Stimulated activated CD8-positive, alpha-beta memory T cell treated with anti-CD3 and anti-CD28 coated beads, Interleukin-7, amount 100 ng/mL, for 4 hours (primary cell): ENCODE measurements at places on chromosomes 3 and 15.

DNA sequence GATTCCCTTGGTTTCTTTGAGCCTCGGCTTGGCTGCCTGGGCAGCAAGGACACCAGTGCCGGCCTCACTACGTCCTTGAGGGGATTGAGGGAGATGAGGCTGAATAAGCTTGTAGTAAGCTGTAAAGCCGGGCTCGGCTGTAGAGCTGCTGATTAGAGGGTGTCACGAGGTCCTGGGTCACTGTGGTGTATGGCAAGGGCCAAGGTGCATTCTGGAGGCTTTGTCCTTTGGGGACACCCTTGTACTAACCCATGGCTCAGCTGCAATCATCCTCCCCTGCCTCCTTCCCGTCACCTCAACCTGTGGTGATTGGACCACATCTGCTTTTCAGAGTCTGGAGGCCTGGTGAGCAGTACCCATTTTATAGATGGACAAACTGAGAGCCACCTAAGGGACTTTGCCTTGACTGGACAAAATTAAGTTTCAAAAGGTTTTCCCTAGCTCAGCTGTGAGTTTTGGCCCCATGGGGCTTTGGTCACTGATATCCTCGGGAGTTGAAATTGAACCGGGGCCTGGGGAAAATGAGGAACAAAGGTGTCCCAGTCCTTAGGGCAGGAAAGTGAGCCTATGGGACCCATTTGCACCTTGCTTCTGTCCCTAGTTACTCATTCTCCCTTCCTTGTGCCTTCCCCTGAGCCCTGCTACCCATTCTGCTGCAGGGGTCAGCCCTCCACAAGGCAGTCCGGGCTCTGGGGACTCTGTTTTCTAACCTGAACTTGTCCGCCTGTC lies 2.4 kb downstream of the SLC6A6 start:
- DNase-seq, result no peak

- no peak for DNase-seq
These were observed 99.7 kb upstream of the LRRC3B start for GRCh38 chr3:26522919-26523318.

GRCh38 chr15:68057758-68058157 lies 3.6 kb downstream of the PIAS1 start:
- no peak for DNase-seq

- no peak for DNase-seq
These were observed 152.1 kb upstream of the TBC1D5 start for GRCh38 chr3:17894434-17895060.

DNA sequence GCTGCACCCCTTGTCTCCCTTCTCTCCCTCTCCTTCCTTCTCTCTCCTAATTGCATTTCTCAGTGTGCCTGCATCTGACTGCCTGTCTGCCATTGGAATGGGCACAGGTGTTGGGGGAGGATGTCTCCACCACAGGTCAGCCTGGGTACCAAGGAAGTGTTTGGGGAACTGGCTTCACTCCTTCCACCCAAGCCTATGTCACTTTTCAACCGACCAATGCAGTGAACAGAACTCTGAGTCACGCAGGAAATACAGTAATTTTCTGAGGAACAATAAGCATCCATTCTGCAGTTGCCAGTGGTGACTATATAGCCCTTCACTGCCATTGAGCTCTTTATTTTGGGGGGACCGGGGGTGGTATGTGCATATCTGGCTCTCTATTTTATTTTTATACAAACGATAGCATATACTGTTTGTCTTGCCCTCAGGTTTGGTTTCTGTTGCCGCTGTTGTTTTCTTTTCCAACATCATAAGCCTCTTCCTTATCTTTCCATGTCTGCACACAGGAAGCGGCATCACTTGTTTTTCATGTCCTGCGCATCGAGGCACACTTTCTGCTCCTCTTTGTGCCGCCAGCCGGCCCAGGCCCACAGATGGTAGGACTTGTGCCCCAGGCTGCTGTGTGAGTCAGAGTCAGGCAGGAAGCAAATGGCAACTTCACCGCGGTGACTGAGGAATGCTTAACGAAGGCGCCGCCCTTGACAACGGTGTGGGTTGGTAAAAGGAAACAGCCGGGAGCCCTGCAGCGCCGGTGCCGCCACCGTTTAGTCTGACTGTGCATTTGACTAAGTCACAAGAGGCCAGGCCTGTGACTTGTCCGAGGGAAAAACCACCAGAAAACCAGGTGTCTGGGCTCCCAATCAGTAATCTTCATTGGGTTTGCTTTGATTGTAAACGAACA lies 21.1 kb upstream of the CDCP1 start:
- DNase-seq, result peak; percentile 77

DNA sequence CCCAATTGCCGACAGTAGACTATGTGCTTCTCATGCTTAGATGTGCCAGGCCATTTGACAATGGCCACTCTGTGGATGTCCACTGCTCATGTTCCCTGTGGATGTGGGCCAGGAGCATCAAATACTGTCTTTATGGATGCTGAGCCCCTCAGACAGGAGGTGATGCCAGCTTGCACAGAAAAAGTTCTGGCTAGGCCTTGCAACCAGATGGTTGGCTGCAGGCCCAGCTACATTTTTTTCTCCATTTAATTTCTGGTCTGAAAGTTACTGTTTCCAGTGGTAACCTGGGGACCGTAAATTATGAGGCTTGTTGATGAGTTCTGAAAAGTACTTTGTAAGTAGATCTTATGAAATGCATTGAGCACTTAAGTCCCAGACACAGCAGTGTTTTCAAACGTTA lies 228.5 kb downstream of the CHL1 start:
- DNase-seq, result no peak

DNA sequence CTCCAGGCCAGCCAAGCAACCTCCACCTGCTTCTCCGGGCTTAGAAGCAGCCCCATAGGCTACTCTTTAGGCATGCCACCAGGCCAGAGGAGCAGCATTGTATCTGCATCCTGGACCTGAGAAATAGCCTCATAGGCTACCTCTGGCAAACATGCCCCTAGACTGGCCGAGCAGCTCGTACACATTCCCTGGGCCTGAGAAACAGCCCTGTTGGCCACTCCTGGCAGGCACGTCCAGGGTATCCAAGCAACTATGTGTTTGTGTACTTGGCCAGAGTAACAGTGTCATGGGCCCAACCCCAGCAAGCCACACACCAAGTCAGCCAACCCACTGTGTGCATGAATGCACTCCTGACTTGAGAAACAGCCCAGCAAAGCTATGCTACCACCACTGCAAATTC lies 498.7 kb upstream of the CDIN1 start:
- DNase-seq, result no peak

- no peak for DNase-seq
These were observed 59.0 kb upstream of the ACKR4 start for GRCh38 chr3:132538072-132538471.

- DNase-seq, result no peak
These were observed 37.7 kb downstream of the ZDHHC23 start for GRCh38 chr3:113985541-113985940.

DNA sequence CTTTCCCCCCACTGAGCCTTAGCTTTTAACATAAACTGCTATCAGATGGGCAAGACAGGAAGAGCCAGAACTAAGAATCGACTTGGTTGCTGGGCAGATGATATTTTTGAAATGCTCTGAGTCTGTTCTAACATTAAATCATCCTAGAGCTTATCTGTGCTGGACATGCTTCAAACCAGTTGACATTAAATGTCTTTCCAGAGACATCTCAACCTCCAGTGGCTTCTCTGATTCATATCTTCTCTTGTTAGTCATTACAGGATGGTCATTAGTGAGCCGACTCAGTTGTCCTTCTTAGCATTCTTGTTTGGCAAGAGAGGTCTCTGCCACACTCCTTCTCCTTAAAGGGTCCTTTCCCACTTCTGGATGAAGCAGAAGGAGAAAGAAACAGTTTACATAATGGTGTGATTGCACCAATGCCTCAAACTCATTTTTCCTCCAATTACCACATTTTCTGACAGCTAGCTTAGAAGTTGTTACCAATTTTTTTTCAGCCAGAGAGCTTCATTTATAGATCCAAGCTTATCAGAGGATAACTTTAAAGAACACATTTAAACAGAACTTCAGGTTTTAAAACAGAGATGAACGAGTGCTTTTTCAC lies 21.7 kb upstream of the SYN2 start:
- DNase-seq, result no peak

DNA sequence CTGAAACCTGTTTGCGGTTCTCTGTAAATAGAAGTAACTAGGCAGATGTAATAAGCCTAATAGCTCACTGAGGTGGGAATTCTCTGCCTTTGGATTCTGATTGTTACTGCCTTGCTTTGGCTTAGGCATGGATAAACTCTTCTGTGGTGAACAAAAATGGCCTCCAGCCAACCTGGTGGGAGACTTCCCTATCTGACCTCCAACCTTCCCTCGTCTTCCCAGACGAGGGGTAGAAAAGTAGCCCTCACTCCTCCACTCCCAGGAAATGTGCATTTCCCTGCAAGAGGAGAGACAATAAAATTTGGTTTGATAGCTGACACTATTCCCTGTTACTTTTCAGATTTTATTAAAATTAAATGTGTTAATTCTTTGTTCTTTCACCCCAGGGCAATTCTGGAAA lies 606 bp upstream of the CD96 start:
- no peak for DNase-seq

DNA sequence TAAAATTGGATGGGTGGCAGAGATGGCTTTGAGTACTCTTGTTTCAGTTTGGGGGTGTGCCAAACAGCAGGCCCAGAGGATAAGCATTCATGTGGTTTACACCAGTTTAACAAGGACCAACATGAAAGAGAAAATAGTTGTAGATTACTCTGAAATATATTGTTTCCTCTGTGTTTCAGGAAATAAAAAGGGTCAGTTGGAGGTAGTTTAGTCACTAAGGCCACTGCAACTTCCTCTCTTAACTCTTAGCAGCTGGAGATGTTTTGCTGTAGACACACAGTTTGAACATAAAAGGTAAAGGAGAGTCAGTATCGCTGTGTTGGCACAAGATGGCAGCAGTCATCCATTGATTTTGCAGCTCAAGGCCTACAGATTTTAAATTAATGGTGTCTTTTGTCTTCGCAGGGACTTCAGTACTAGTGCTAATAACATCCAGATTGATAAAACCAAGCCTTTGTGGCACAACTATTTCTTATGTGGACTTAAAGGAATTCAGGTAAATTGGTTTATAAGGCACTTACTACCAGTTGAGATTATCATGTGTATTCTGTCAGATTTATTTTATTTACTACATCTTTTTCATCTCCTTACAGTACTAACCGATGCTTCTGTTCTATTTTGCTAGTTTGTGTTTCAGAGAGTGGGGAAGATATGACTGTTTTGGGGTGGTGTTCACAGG lies 65.5 kb downstream of the GALK2 start:
- peak; percentile 1 for DNase-seq

- no peak for DNase-seq
These were observed 286.2 kb downstream of the CTNNB1 start for GRCh38 chr3:41485484-41485883.

GRCh38 chr3:159941038-159942000 lies 47.3 kb upstream of the IL12A start:
- DNase-seq, result no peak

DNA sequence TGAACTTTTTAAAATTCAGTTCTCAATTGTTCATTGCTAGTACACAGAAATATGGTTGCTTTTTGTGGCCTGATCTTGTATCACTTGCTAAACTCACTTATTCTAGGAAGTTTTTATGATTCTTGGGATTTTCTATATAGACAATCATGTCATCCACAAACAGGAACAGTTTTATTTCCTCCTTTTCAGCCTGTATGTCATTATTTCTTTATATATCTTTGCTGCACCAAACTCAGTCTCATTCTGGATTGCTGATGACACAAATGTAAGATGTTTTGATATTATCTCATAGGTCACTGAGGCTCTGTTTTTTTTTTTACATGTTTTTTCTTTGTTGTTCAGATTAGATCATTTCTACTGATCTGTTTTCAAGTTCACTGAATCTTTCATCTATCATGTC lies 71.7 kb downstream of the TTBK2 start:
- DNase-seq, result no peak

GRCh38 chr3:72969766-72970165 lies 26.8 kb upstream of the PPP4R2 start:
- DNase-seq, result no peak

GRCh38 chr3:160343132-160343531 lies 55.9 kb downstream of the IFT80 start:
- DNase-seq, result no peak

DNA sequence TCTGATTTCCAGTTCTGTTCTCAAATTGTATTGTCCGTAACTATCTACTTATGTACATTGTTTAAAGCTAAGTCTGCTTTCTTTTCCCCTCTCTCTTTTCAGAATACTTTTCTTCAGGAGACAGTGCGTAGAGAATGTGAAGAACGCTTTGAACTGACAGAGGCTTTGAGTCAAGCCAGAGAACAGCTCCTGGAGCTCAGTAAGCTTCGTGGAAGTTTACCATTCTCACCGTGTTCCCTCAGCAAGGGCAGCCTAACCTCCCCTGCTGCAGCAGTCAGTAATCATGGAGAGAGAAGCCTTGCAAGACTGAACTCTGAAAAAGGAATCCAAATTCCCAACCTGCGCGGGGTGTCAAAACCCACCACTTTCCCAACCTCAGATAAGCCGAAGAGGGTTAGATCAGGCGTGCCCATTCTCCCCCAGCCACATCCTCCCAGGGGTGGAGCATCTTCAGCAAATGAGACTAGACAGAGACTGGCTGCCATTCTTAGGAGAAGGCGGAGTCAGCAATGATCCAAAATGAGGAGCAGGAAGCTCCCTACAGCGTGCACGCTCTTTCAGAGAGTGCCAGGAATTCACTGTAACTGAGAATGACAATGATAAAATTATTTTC lies 114.6 kb downstream of the CCNL1 start:
- no peak for DNase-seq

- no peak for DNase-seq
These were observed 128.6 kb downstream of the DCLK3 start for GRCh38 chr3:36635731-36636130.

DNA sequence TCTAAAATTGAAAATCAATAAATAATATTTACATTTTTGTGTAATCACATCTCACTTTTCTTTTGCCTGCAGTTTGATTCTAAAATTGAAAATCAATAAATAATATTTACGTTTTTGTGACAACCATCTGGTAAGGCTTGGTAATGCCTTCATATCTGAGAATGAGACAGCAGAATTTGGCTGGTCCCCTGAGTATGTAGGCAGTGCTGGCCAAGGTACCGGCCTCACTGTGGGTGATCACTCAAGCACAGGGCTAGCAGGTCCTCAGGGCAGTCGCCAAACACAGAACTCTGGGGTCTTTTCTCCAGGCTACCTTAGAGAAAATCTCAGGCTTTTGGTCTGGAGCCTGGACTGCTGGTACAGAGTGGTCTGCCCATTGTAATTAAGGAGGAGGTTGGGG lies 26.2 kb downstream of the RTP3 start:
- no peak for DNase-seq

- no peak for DNase-seq
These were observed 332.7 kb downstream of the PDCD6IP start for GRCh38 chr3:34131091-34131490.

- DNase-seq, result no peak
These were observed 804.2 kb upstream of the NECTIN3 start for GRCh38 chr3:110267304-110267845.

- DNase-seq, result no peak
These were observed 38.2 kb downstream of the TRANK1 start for GRCh38 chr3:36906504-36907149.

- DNase-seq, result no peak
These were observed 3.6 kb upstream of the GRAMD1C start for GRCh38 chr3:113834983-113835382.

DNA sequence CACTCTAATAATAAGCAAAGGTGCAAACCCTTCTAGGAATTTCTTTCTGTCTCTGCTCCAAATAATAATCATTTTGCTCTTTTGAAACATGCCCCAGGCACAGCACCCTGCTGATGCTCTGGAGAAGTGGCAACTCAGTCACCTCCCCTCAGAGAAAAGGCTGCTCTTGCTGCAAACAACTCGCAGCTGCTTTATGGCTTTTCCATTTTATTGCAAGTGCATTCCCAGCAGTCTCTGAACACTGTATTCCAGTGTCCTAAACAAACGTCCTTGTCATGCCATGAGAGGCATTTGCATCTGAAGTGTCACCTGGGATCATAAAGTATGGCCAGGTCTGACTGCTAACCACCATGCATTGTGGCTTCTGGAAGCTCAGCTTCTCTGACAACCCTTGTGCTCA lies 358.1 kb upstream of the TRIM42 start:
- no peak for DNase-seq
